ENCODE measurements at places on chromosomes 12 and 14.

DNA sequence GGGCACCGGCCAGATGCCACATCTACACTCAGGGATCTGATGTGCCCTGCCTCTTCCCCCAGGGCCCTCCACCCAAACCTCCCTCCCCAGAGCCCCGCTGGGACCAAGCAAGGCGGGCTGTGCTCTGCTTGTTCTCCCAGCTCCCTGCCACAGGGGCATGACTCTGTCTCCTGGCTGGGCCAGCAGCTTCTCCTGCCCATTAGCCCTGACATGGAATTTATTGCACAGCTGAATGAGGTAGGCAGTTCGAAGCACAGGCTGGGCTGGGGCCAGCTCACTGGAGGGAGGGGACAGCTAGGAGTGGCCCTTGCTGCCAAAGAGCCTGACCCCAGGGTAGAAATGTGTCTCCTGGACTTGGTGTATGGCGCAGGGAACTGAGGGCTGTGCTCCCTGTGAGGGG, 42.4 kb downstream of the ARL6IP4 start:
- no peak for DNase-seq

GRCh38 chr12:20631711-20632110, 63.4 kb upstream of the SLCO1C1 start:
- no peak for DNase-seq

DNA sequence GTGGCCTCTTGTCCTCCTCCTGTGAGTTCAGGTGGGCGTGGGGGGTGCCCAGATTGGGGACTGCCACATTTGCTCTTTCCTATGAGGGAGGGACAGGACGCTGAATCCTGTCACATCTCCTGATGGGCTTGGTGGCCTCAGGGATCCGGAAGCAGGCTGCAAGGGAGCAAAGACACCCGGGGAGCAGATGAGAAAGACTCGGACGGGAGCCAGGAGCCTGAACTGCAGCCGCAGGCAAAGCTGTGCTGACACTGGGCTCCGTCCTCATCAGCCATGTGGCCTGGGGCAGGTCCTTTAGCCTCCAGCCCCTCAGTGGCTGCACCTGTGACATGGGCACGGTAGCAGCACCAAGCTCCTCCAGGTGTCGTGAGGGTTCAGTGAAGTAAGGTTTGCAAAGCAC, 40.8 kb upstream of the RFLNA start:
- DNase-seq, result no peak

DNA sequence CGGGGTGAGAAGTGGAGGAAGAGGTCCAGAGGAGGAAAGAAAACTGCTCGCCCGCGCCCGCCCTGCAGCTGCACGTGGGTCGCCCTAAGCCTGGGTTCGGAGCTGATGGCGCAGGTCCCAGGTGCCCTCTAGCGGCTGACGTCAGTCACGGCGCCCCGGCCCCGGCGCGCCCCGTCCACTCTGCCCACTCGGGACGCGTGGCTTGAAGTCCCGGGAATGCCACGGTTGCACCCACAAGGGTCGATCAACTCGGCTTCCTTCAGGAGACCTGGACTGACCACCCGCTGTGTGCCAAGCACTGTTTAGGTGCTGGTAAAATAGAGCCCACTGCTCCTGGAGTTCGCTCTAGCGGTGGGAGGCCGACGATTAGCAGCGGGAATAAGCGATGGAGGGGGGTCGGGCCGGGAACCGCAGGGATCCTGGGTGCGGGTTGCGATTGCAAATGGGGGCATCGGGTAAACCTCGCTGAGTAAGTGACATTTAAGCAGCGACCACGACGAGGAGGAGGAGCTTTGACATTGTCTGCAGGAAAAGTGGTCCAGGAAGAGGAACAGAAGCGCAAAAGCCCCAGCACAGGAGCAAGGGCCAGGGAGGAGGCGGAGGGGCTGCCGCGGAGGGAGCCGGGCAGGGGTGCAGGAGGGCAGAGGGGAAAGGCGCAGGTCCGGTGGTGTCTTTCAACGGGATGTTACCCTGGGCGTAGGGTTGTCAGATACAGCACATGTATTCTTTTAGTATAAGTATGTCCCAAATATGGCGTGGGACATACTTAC, 5.1 kb upstream of the ZNF839 start:
- peak; percentile 84 for DNase-seq

DNA sequence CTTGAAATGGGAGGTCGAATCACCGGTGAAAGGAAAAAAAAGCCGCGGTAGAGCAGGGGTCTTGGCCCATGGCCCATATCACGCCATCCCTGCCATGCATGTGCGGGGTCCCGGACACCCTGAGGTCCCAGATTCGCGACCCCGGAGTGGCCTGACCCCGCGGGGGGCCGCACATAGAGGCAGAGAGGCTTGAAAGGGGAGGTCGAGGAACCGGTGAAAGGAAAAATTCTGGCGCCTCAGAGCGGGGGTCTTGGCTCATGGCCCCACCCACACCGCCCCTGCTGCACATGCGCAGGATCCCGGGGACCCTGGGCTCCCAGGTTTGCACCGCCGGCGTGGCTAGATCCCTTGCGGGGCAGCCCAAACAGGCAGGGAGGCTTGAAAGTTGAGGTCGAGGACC, 319.8 kb downstream of the ALG10 start:
- DNase-seq, result no peak

DNA sequence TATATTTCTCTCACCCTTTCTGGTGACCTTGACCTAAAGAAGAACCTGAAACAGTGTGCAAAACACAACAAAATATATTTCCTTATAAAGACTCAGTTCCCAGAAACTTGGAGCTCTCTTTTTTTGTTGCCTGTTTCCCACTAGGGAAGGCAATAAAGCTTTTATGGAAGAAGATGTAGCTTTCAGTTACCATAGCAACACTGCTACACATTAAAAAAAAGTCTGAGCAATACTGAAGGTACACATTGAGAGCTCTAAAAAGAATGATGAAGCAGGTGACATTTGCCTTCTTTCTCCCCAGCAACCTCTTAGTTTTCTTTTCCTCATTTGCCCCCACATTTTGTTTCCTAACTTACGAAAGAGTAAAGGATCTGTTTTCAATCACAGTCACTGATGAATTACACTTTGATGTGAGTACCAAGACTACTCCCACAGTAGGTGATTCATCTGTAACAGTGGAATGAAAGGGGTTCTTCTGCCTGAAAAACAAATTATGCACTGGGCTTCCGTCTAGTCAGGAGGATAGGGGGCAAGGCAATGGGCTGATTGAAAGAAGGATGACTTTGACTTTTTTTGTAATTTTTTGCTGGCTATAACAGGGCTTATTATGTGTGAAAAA, 1.1 kb upstream of the CATSPERB start:
- no peak for DNase-seq

- DNase-seq, result no peak
Measured at GRCh38 chr14:23399136-23399535, 8.9 kb downstream of the MYH6 start.

DNA sequence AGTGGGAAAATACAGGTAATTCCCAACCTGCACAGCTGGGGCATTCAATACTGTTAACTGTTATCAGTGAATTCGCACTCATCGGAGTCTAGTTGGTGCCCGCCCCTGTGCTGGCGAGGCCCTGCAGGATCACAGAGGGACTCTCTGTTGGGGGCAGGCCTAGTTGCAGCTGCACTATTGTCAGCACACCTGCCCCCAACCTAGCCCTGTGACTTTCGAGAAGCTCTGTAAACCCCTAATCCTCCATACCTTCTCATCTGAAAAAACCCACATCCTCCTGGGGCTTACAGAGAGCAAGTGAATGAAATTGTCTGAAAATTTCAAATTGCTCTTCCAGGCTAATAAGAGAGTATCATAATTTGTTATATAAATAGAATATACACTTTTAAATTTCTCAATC, 132.2 kb upstream of the NUDT4 start:
- no peak for DNase-seq

DNA sequence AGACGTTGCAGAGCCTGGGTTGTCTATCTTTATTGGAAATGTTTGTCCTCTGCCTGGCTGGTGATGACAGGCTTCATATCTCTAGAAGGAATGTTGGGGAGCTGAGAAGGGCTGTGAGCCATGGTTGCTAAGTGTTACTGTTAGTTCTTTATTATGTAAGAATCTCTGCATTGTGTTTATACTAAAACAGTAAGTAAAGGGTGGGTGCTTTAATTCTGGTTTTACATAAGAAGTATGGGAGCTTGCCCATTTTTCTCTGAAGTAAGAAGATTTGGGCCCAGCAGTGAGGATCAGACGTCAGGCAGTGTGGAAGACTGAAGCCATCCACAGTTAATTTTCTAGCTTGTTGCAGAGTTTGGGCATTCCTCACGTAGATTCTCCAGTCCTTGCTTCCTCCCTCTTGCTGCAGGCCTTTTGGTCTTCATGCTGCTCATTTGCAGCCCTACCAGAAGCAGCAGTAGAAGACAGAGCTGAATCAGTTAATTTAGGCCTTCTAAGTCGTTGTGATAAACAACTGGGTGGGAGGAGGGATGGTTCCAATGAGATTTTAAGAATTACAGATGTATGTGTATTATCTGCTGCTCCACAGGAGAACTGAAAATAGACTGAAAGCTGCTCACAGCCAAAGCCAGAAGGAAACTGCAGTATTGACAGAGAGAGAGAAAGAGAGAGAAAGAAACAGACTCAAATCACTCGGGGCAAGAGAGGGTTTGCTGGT, 21.4 kb downstream of the WNT5B start:
- no peak for DNase-seq

DNA sequence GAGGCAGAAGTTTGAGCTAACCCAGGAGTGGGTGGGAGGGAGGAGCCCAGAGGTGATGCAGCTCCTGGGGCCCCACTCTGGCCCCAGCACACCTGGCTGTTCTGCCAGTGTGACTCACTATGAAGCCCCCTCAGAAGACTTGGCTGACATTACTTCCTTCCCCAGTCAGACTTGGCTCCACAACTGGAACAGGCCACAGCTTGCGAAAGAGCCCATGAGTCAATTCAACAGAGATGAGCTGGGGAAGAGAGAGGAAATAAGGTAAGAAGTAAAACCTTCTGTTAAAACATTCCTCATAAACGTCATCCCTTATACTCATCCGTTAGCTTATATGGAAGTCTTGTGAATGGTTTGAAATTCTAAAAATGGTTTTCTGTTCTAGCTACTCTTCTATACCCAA, 245.9 kb downstream of the ADAMTS20 start:
- peak; percentile 94 for DNase-seq

DNA sequence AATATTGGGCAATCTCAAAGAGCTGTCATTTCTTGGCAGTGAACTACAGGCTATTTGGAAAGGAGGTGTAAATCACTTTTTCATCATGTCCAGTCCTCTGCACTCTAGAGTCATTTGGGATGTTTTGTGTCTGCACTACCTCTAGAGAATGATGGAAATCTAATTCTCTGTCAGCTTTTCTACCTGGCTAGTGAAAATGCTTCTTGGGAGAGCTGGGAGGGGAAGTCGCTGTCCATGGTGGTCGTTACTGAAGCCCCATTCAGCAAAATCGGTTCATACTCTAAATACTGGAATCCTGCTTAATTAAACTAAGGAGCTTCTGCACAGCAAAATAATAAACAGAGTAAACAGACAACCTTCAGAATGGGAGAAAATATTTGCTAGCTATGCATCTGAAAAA, 251.8 kb downstream of the APAF1 start:
- DNase-seq, result no peak

- peak; percentile 38 for DNase-seq
Measured at GRCh38 chr12:103742349-103742932, 98.6 kb downstream of the NT5DC3 start.

DNA sequence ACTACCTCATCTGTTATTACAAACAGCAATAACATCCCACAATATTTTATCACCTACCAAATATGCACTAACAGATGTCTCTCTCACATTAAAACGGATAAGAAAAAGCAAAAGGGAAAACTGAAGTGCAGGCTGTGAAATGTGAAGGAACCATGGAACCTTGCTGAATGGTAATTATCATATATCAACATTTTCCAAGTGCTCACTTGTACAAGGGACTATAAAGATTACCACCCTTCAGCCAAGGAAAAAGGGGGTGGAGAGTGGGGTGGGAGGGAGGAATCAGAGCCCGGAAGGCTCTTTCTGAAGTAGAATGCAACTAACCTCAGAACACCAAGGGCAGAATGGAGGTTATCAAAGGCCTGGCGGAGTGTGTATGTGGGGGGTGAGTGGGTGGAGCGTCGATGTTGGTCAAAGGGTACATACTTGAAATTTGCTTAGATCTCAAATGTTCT, 1.2 kb downstream of the SNX6 start:
- peak; percentile 52 for DNase-seq

GRCh38 chr12:47729233-47729632, 3.9 kb upstream of the ENDOU start:
- peak; percentile 91 for DNase-seq

DNA sequence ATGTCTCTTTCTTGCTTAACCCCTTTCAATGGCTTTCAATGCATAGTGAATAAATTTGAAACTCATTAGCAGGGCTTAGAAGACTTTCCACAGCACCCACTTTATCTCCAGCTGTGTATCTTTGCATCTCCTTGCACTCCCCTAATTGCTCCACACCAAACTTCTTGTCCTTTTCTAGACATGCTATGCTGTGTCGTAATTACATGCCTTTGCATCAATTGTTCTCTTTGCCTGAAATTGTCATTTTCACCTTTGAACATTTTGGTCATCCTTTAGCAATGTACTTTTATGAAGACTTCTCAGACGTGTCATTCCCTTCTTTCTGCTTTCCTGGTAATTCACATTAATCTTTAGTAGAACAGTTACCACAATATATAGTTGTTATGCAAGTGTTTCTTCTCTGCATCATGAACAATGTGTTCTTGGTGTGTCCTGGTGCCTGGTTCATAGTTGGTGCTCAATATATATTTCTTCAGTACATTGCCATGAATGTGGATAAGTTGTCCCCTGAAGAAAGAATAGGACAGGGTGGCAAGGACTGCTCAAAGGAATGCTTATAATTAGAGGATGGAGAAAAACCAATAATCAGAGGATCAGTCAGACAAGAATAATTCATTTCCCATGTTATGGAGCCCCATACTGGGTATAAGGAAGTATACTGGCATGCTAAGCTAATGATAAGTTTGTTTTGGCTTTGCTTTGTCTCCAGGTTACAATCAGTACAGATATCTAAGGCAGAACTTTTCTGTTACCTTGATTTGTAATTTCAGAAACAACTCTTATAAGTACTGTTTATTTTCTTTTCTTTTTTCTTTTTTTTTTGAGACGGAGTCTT, 27.2 kb downstream of the ARF6 start:
- DNase-seq, result no peak

DNA sequence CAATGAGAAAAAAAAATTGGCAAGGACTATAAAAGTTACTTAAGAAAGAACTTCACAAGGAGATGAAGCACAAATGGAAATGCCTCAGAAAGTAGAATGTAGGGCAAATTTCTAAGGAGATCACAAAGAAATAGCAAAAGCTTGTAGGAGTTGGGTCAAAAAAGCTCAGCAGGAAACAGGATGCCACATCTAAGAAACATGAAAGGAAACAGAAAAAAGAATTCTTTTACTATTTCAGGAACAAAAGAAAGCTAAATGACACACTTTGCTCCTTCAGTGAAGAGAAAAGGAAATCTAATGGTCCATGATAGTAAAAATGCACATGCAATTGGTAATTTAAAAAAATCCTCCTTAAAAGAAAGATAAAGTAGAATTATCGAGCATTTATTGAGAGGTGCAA, 452.1 kb upstream of the GARIN6 start:
- no peak for DNase-seq

DNA sequence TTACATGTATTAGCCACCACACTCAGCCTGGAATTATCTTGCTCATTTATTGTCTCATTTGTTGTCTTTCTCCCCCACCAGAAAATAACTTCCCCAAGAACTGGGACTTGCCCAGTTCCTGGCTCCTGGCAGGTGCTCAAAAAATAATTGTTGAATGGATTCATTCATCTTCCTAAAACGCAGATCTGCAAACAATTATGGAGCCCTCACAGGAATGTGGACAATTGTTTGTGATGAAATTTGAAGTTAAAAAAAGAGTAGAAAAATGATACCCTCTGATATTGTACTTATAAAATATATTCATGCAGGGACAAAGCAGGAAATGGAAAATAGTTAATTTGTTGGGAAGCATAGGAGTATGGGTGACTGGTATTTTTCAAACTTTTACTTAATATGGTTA, 60.7 kb upstream of the MAP1LC3B2 start:
- no peak for DNase-seq
